ENCODE measurements at places on chromosomes 4 and X. TPM values are rescaled to one million over a fixed set of nuclear protein-coding genes. Genes with fewer than 3 reads are reported as not detected.

Gene COL4A6
- 0.54 TPM for total RNA-seq

Gene DCLK2
- total RNA-seq = 0.78 TPM

Gene CXorf51A
- total RNA-seq = not detected

Gene ATOH1
- not detected for total RNA-seq

Gene TADA2B
- 21.9 TPM for total RNA-seq

Gene ENAM
- not detected for total RNA-seq

Gene TKTL1
- not detected for total RNA-seq

Gene SYP
- total RNA-seq = 0.19 TPM

Gene NXF3
- not detected for total RNA-seq

All from cardiac ventricle fibroblast (primary cell).